CD4-positive, alpha-beta T cell treated with Interferon alpha-2 for 1 hour (primary cell): ENCODE measurements at places on chromosomes 11 and 22.

GRCh38 chr11:68956142-68956541 lies 24.6 kb downstream of the MRGPRD start:
- no peak for DNase-seq

DNA sequence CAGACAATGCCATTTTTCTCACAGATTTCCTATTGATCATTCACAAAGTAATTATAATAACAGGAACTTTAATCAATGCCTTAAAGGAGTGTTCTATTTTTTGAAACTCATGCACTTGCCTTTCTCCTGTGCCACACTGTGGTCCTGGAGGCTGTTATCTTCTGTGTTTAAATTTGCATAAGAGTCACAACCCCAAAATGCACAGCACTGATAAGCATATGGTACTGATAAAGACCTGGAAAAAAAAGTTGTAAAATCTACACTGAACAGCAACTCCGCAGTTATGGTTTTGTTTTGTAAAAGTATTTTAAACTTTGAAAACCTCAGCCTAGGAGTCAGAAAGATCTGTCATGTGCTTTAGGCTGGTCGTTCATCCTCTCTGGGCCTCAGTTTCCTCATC lies 9.1 kb upstream of the CCDC34 start:
- DNase-seq: no peak

- no peak for DNase-seq
These were observed 18.3 kb downstream of the JAML start for GRCh38 chr11:118206391-118207031.

DNA sequence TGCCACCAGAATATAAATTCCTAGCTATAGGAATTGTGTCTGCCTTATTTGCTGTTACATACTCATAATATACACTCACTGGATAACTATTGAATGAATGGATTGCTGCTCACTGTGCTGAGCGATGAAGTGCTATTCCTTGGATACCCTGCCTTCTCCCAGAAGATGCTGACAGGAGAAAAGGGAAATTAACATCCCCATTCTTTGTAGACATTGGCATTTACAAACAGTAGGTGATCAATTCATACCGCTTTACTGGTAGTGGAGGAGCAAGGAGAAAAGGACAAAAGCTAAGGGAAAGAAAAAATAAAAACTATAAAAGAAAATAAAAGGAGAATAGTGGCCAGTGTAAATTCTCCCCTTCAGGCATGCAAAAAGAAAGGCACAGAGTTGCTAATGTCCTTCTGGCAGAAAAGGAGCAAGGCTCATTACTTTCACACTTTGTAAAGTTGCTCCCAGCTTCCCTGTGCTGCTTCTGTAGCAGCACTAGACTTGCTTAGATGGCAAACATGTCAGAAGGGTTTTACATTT lies 183.0 kb downstream of the LUZP2 start:
- DNase-seq: no peak

GRCh38 chr11:44979543-44980399 lies 29.1 kb upstream of the TP53I11 start:
- DNase-seq: no peak

GRCh38 chr11:27022659-27023251 lies 17.9 kb upstream of the BBOX1 start:
- DNase-seq: no peak

DNA sequence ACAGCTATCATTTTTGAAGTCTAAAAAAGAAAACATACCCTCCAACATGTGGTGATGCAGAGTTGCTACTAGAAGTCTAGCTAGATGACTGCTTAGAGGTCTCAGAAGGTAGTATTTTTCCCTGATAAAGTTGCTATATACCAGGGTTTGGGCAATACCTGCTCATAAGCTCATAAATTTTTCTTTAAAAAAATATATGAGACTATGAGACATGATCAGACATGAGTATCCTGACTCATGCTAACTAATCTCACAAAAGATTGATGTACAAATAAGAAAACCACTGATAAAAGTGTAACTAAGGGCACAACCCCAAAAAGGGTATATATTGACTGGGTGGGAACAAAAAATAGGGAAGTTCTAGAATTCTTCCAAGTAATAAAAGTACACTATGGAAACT lies 740.9 kb downstream of the METTL15 start:
- DNase-seq: no peak

GRCh38 chr11:113373981-113374560 lies 13.5 kb upstream of the ANKK1 start:
- DNase-seq: no peak

- no peak for DNase-seq
These were observed 708 bp downstream of the MAML2 start for GRCh38 chr11:96342014-96342960.

DNA sequence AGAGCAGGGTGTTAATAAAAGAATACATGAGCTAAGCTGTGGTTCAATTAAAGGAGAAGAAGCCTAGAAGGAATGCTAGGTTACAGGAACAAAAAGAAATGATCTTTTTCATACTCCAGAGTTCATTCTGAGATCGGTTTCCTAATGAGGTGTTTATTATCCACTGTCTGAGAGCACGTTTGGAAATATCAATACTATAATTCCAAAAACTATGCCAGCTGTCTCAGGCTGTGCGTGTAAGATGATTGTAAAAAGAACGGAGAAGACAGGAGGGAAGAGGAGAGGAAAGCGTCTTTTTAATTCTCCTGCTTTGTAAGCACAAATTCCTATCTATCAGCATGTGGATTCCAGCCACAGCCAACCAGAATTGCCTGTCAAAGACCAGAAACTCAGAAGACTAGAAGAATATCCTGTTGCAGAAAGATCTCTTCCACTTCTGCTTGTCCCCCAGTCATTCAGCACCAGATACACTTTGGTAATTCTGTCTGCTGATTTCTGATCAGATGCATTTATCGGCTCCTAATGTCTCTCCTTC lies 25.7 kb downstream of the APOL5 start:
- DNase-seq: no peak

DNA sequence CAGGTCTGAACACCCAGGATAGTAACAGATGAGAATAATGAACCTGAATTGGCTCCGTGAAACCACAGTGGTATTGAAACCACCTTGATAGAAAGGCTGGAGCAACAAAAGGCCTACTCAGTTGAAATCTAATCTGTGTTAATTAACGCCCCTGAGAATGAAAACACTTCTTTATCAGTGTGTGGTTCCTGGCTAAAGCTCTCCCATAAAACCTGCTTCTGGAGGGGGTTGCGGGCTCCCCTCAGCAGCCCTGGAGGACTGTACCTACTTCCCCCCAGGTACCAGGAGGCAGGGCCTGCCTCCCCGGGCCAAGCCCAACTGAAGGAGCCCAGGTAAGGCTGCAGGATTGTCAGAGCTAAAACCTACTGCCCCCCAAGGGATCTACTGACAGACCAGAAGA lies 54.6 kb downstream of the PLEKHA7 start:
- DNase-seq: no peak

DNA sequence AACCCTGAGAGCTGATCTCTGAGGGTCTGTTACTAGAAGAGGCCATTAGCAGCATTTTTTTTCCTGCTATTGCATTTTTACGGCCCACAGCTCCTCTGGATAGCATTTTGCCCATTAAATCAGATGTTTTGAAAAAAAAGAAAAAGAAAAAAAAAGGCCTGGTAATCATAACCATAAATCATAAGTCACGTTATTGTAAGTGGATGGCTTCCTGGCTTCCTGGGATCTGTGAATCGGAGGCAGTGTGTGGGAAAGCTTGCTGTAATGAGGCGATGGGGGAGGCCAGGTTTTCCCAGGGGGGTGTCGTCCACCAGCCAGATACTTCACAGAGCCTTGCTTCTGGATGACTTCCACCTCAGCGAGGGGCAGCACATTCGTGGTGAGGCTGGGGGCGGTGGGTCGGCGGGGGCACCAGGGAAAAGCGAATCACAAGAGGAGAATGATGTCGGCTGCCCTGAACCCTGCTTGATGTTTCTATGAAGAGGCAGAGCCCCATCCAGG lies 106.5 kb upstream of the SYT13 start:
- no peak for DNase-seq

DNA sequence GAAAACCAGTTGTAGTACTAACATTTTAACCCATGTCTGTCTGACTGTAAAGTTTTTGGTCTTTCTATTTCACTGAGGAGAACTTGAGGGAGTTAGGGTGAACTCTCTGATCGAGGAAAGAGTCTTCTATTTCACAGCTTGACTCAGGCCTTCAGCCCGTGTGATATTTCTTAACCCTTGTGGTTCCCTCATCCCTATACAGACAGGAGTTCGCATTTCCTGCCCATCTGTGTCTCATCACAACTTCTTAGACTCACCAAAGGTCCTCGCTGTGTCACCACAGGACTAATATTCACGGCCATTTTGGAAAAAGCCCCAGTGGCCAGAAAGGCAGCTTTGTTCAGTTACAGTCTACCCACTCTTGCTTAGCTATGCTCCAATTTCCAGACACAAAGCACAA lies 172.8 kb downstream of the FAM181B start:
- no peak for DNase-seq

DNA sequence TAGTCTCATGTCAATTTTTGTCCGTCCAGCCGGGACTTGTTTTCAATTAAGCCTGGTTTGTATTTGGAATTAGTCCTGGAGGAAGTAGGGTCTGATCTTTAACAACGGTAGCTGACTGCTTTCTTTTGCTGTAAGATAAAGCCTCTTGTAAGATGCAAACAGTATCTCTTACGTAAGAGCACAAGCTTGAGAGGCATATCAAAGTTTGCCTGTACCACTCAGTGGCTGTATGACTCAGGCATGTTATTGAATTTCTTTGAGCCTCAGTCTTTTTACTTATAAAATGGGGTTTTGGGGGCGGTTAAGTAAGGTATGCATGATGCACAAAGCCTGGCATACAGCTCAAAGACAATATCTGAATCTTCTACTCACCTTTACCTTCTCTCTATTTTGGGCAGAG lies 198.4 kb upstream of the NARS2 start:
- no peak for DNase-seq

GRCh38 chr22:44153710-44154109 lies 27.0 kb upstream of the PARVG start:
- DNase-seq: no peak

- DNase-seq: no peak
These were observed 12.5 kb downstream of the PICALM start for GRCh38 chr11:86056351-86056854.

- no peak for DNase-seq
These were observed 71.1 kb downstream of the RTL6 start for GRCh38 chr22:44426981-44427380.

- no peak for DNase-seq
These were observed 392.2 kb downstream of the TBC1D22A start for GRCh38 chr22:47154621-47155081.

GRCh38 chr22:38715176-38715764 lies 9.5 kb downstream of the GTPBP1 start:
- DNase-seq: no peak

GRCh38 chr11:60357771-60358170 lies 20.6 kb upstream of the MS4A7 start:
- DNase-seq: no peak

DNA sequence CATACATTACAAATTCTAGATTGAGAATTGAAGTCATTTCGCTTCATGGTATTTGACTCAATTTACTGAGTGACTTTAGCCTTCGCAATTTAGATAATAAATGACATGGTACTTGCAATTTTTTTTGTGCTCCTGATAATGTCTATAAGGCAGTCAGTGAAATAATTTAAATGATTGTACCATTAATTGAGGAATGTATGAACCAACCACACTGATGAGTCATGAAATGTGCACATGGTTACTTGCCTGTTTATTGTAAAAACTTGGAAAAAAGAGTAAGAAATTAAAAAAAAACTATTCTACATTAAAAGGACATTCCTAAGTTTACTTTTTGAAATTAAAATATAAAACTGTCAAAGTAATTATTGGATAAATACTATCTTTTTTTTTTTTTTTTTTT lies 43.3 kb downstream of the DNAJC24 start:
- no peak for DNase-seq

DNA sequence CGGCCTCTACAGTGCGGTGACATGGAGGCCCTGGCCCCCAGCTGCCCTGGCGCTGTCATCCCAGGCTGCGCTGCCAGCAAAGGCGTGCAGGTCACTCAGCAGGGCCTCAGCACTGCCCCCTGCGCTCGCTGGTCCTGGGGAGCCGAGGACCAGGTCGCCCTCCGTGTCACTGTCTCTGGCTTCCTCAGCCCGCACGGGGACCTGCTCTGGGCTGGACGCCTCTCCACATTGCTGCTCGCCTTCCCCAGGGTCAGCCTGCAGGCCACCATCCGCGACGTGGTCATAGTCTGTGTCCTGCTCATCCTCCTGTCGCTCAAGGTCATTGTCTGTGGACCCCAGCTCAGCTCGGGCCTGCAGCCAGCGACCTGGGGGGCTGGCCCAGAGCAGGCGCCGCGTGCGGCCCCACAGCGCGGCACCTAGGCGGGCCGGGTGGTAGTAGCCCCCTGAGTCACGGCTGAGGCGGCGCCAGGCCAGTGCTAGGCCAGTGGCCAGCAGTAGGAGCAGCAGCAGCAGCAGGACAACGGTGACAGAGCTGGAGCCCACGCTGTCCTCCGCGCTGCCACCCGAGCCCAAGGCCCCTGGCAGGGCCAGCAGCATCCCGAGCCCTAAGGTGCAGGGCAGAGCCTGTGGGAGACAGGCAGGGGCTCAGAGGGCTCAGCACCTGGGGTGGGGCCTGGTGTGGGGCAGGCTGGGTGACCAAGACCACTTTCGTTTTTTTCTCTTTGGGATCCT lies 1.6 kb downstream of the PTPRCAP start:
- no peak for DNase-seq

- DNase-seq: no peak
These were observed 36.4 kb downstream of the ZNF215 start for GRCh38 chr11:6962673-6963072.

DNA sequence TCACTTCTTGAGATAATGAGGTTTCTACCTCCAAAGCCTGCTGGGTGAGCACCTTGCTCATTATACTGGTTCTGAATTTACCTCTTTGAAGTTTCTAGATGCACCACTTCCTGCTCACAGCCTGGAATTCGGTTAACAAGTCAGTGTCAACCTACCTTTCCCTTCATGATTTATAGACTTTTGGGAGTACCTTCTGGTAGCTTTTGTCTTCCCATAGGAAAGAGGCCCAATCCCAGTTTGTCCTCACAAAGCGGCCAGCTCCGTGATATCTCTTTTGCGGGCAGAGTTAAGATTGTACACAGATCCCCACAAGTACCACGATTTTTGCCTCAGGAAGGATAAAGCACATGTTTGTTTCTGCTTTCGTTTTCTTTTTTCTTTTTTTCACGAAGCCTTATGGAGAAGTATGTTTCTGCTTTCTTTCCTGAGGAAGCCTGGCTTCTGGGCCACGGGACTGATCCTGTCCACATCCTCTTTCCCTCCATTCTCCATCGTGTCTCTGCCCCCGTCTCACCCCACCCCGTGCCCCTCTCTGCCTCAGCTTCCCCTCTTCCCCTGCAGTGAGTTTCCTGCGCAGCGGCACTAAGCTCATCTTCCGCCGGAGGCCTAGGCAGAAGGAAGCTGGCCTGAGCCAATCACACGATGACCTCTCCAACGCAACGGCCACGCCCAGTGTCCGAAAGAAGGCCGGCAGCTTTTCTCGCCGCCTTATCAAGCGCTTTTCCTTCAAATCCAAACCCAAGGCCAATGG lies 5.7 kb upstream of the HINFP start:
- peak; percentile 41 for DNase-seq

- DNase-seq: no peak
These were observed 106.7 kb upstream of the HSD17B12 start for GRCh38 chr11:43573873-43574272.

GRCh38 chr22:44347080-44347479 lies 34.3 kb upstream of the SHISAL1 start:
- DNase-seq: no peak
